DMS79 (cell line): ENCODE measurements at places on chromosomes 6 and 20.

DNA sequence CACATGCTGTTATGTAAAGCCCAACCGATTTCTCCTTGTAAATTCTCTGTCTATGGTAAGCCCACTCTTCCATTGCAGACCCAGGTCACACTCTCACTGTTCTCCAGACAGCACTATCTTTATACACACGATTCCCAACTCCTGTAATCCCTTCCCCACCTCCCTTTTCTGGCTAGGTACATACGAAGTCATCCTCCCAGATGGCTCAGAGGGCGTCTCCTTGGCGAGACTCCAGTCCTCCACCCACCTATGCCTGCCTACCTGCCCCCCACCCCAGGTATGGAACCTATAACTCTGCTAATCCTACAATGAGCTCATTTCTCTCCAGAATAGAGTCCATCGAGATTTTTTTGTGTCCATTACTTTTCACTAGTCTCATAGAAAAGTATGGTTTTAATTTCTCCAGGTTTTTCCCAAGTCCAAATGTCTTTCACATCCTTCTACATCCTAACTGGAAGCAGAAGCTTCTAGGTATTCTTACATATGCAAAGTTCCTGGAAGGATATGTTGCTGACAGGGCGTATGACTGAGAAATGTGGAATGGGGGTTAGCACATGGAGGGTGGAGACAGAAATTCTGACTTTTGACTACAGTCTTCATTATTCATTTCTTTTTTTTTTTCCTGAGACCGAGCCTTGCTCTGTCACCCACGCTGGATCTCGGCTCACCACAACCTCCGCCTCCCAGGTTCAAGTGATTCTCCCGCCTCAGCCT is 22.8 kb downstream of the SCML4 start:
- DNase-seq, result no peak

GRCh38 chr20:63362436-63363009 is 1.4 kb upstream of the CHRNA4 start:
- DNase-seq, result no peak

- no peak for DNase-seq
These were observed 129.7 kb downstream of the SLC22A3 start for GRCh38 chr6:160477901-160478300.

DNA sequence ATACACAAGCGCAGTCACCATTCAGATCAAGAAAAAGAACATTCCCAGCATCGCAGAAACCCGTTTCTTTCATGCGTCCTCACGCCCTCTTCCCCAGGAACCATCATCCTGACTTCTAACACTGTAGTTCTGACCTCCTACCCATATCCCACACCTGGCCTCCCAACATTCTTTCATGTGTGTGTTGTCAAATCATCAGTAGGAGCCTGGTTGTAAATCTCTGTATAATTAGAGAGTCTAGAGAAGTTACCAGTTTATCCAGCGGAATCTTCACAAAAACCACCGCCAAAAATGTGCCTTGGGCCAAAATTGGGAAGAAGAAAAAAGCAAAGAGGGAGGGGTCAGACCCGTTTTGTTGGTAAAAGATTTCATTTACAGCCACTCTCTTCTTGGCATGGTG is 91.6 kb downstream of the RTN4IP1 start:
- no peak for DNase-seq

- no peak for DNase-seq
These were observed 4.3 kb upstream of the MTG2 start for GRCh38 chr20:62178316-62179161.

DNA sequence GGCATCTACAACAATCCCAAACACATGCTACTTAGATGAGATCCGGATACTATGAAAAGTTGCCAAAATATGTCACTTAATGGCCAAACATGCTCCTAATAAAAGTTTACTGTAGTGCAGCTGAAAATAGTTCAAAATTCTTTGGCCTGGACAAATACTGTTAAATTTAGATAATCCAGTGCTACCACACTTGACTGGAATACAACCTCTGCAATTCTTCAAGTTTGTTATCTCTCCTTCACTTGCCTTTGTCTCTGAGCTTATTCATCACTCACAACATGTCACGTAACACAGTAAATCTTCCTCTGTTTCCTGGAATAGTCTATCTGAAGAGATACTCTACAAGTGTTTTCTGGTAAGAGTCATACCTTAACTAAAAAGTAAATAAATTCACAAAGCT is 10.5 kb upstream of the PLN start:
- DNase-seq, result no peak

DNA sequence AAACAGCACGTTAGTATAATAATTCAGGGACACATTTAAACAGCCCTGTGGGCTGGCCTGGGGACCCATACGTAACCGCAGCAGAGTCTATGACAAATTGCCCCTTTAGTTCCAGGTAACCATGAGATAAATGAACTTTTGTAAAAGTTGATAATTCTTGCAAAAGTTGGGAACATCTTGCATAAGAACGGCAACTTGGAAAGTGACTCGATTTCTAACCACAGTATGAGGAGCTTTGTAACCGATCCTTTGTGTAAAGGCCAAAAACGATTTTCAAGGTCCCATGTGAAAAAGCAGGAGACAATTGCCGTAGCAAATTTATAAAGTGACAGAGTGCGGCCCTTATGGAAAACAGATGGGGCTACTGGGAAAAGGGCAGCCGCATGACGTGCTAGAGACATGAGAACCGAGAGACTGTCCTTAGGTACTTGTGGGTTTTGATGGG is 81.6 kb downstream of the PSMG4 start:
- no peak for DNase-seq

DNA sequence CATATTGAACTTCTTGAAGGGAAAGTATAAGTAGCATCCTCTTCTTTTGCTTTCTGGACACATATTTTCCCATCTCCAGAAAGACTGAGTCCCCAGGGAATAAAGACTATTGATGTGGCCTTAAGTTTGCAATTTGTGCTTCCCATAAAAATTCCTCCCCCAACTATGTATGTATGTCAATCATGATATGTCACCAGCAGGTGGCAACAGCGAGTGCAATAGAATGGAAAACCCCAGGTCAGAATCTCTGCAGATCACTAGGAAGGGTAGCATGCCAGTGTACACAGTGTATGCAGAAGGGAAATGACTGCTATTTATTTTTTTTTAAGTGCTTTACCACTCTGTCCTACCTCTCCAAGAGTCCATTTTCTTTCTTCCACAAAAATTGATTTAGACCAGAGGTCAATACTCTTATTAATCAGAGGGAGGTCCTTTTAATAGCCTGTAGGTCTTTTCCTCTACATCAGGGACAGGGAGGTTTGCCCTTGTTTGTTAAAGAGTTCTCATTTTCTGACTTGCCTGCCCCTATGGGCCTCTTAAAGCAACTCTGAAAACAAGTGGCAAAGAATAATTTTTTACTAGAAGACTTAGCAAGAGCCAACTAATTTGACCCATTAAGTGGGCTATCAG is 61.4 kb downstream of the BMP2 start:
- no peak for DNase-seq

- no peak for DNase-seq
These were observed 70.5 kb downstream of the COL19A1 start for GRCh38 chr6:69936674-69937363.
